ENCODE measurements at places on chromosomes 16 and 17. TPM values are rescaled to one million over a fixed set of nuclear protein-coding genes. Genes with fewer than 3 reads are reported as not detected.

Gene NHLRC4
- not detected for total RNA-seq

DNA sequence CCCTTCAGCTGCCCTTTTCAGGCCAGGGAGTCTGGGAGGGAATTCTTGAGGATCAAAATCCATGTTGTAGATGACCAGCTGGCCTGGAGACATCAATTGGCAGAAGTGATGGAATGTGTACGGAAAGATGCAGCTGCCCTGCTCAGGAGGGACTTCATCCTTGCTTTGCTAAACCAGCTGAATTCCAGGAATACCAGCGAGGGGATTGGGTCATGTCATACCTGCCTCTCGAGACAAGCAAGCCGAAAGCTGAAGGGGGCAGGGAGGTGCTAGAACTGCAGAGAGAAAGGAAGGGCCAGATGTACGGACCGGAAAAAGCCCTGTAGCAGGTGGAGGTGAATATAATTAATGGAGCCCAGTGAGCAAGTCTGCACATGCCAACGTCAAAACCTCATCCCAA lies 25.6 kb upstream of the NTN1 start:
- DNase-seq, result no peak

GRCh38 chr16:66365651-66366050 lies 840 bp upstream of the CDH5 start:
- peak; percentile 26 for DNase-seq

Gene ZNF597
- 0.37 TPM for total RNA-seq

Gene CORO1A
- 30.2 TPM for total RNA-seq

DNA sequence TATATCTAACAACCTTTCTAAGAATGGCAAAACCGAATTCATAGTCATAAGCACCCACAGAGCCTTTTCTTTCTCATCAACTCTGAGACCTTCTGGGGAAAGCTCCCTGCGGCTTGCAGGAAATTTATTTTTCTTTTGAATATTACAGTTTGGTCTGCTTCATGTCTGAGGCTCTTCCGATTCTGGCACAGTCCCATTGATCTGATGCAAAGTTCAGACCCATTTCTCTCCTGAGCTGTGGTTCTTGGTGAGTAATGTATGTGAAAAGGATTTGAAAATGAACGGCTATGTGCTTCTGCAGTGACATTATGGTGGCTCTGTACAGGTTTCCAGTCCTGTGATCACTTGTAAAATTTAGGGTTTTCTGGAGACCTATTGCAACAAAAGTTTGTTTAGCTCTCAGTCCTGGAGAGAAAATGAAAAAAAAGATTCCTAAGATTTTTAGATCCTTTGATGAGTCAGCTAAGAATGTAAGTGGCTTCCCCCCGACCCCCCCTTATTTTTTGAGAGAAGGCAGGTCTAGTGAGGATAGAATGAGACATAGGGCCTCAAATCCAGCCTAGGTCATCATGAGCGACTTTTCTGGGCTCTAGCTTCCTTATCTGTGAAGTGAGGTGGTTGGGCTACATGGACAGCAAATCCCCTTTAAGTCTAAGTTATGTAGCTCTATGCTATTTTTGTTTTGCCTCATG lies 4.6 kb downstream of the GAN start:
- no peak for DNase-seq

DNA sequence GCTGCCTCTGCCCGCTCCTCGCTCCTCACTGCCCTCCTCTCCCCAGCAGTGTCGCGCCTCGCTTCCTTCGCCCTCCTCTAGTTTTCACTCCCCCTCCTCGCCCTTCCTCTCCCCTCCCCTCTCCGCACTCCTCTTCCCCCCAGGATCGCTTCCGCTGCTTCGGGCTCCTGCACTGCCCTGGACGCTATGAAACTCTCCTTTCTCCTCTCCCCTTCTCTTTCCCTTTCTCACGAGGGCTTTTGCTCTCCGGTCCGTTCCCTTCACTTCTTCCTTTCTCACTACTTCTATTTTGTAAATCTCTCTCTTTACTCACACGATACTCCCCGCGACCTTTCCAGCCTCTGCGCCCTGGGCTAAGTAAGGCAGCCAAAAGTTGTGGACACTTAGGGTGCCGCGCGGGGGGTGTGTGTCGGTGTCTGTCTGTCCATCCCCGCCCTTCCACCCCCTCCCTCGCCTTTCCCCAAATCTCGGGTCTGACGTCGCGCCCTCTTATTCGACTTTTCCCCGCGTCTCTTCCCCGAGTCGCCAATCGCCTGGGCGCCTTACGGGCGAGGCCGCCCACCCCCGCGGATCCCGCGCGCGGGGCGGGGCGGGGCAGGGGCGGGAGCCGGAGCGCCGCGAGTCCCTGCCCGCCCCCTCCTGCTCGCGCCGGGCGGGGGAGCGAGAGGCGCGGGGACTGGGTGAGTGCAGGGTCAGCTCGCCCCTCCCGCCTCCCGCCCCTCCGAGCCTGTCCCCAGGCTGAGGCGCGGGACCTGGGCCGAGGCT lies at the start of gene IRX3:
TSS of gene IRX3 (minus strand) at position 422 of the 765 bp plus-strand sequence. CDS start 737 bp downstream, outside the sequence.
- peak; percentile 13 for DNase-seq

- DNase-seq, result no peak
Measured at GRCh38 chr17:32695864-32696263, 181.1 kb downstream of the MYO1D start.

- DNase-seq, result no peak
Measured at GRCh38 chr16:77785373-77785764, 3.0 kb upstream of the VAT1L start.

Gene JPH3
- total RNA-seq, result 0.32 TPM

GRCh38 chr16:70665806-70666735 lies 19.7 kb downstream of the IL34 start:
- DNase-seq, result no peak

- DNase-seq, result no peak
Measured at GRCh38 chr16:65523283-65523944, 401.6 kb upstream of the CDH11 start.

Gene TP53TG3B
- total RNA-seq, result not detected

DNA sequence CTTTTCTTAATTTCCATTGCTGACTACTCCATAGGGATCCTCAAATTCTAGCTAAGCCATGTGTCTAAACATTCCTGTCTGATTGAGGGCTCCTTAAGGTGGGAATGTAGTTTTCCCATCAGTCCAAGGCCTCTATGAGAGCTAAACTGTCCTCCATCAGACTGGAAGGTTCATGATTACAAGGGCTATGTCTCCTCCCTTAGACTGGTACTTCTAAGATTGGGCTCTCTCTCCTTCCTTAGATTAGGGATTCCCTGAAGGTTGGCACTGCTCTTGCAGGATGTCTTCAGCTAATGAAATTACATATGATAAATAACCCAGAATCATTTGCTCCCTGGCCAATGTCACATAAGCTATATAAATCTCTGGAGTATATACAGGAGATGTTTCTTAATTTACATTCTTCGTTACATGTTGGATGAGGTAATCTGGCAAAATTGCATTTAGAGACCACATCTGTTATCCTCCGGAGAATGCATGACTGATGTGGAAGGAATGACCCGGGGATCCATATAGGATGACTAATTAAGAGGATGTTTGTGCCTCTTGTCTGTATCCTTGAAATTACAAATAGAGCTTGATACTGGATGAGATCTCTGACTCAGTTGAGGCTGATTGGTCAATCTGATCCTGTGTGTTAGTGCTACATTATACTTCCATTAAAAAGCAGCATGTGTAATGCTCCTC lies 14.2 kb downstream of the B4GALNT2 start:
- no peak for DNase-seq

DNA sequence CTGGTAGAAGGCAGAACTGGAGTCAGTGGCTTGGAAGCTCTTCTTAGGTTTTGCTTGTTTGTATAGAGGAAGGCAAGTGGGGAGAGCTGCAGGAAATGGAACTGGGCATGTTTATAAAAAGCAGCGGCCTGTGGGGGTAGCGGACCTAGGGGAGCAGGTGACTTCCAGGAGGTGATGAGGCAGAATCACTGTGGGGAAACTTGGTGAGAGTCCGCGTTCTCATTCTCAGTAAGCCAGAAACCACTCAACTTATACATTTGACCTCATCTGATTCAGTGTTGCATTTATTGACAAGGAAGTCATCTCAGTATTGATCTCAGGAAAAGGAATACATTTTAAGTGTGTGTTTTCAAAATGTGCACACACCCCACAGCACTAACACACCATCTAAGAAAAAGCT lies 299.8 kb downstream of the CNTNAP4 start:
- DNase-seq, result no peak

Gene CRYBA1
- not detected for total RNA-seq

Gene CCL1
- not detected for total RNA-seq

DNA sequence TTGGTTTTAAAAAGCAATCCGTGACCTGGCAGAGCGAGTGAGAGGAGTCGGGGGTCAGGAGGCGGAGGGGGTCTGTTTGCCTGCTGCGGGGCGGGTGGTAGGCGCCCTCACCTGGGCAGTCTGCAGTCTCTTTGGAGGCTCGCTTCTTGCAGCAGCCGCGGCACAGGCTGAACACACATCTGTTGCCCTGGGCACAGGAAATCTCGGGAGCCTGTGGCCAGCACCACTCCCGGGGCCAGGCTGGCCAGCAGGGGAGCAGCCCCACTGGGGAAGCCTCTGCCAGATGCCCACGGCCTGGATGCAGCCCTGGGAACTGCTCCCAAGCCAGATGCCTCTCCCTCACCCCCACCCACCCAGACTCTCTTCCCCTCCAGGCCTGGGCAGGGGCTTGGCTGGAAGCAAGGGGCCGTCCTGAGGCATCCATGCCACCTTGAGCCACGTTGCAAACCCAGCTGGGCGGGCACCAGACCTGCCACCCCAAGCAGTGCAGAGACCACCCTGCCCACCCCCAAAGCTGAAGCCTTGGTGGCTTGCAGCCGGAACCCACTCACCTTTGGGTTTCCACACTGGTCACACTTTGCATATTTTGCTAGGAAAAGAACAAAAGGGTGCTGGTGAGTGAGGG lies 6.6 kb downstream of the GPS1 start:
- DNase-seq, result no peak

Gene PER1
- 84.7 TPM for total RNA-seq

- no peak for DNase-seq
Measured at GRCh38 chr17:28716740-28717577, 709 bp downstream of the RAB34 start.

Gene KRTAP17-1
- not detected for total RNA-seq

DNA sequence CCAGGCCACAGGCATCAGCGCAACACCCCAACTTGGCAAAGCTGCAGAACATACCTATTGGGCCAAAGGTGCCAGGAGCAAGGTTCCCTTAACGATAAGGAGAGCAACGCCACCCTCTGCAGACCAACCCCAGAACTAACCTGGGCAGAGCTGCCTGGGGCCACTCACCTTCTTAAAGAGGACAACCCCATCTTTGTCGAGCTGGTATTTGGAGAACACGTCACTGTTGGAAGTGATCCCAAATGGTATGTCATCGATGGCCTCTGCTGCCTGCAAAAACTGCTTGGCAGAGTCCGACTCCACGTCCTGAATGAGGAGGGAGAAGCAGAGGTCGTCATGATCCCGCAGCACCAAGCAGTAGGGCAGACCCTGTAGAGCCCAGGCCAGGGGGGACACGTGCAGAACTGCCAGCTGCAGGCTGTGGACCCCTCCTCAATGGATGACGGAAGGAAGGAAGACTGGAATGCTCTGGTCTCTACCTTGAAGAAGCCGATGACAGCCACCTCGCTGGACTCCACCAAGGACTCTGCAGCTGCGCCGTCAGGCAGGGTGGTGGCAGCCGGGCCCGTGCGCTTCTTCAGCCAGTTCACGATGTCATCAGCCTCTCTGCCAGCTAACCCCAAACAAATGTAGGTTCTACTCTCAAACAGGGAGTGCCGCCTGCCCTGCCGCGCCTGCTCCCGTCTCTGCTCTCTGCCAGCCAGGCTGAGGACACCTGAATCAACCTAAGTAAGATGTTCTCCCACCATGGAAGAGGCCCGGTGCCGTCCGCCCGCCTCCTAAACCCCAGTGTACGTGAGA lies 5.2 kb downstream of the P4HB start:
- DNase-seq, result no peak

DNA sequence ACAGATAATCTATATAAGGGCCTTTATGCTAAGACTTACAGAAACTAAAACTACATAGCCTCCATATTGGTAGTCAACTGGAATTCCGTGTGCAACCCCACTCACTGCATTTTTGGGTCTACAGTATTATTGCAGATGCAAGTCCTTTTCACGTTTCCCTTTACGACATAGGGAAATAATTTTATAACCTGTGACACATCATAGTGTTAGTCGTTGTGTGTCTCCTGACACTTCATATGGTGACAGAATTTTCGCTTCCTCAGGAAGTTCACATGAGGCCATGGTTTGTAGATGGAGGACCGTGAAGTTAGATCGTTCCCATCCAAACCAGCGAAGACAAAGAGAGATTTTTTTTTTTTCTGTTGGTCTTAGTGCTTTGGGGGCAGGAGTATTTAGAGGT lies 15.7 kb upstream of the MRC2 start:
- DNase-seq, result no peak

Gene BRICD5
- 29.9 TPM for total RNA-seq

DNA sequence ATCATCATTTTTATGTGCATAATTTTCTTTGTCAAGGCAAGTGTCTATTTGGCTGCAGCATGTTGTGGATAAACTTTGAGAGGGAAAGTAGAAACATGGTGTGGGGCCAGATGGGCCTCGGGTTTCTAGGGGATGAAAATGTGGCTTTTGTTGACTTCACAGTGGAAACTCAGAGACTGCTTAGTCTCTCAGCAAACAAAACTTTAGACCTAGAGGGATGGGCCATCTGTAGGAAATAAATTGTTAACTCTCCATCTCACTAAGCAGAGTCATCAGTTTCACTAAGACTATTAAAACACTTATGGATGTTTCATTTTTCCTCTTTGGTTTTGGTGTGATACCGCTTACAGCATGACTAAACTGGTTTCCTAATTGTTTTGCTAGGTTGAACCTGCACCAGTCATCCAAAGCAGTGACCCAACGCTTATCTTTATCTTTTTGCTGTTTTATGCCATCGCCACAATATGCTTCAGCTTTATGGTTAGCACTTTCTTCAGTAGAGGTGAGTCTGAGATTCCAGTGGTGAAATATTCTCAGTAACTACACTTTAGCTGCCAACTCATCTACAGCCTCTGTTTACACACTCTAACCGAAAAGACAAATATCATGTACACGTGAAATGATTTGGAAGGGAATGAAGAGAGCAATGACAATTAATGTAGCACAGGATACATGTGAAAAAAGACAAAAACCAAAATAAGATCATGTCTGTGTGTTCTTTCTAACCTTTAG lies 60.6 kb upstream of the CRYM start:
- no peak for DNase-seq

GRCh38 chr17:40307001-40307730 lies 1.8 kb upstream of the RARA start:
- no peak for DNase-seq

- DNase-seq, result peak; percentile 58
Measured at GRCh38 chr17:47276868-47277267, 23.2 kb downstream of the ITGB3 start.

DNA sequence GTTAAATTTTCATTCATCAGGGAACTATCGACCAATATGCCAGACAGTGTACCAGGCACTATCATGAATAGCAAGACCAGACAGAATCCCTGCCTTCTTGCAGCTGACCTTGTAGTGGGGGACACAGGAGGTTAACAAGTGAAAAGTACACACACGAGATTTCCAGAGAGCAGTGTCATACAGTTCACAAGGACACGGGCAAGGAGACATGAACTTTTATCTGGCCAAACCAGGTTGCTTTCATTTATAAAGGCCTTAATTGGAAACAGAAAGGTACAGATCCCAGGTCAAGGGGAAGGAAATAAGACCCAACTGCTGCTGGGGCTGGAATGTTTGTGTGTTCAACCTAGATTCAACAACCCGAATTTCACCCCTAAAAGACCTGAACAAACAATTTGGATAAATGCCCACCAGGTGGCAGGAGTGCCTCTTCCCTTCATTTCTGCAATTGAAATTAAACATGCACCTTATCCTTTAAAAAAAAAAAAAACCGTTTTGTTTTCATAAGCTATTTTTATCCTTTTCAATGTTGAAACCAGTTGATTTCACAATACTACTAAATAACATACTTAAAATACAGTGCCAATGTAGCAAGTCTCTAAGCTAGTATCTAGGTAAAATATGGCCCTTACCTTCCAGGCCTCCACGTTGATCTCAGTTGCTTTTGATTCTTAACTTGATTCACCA lies 65.9 kb downstream of the EMP2 start:
- DNase-seq, result peak; percentile 37

Data from transverse colon (tissue), 4 donors.